ENCODE measurements at places on chromosomes 5 and 9.

DNA sequence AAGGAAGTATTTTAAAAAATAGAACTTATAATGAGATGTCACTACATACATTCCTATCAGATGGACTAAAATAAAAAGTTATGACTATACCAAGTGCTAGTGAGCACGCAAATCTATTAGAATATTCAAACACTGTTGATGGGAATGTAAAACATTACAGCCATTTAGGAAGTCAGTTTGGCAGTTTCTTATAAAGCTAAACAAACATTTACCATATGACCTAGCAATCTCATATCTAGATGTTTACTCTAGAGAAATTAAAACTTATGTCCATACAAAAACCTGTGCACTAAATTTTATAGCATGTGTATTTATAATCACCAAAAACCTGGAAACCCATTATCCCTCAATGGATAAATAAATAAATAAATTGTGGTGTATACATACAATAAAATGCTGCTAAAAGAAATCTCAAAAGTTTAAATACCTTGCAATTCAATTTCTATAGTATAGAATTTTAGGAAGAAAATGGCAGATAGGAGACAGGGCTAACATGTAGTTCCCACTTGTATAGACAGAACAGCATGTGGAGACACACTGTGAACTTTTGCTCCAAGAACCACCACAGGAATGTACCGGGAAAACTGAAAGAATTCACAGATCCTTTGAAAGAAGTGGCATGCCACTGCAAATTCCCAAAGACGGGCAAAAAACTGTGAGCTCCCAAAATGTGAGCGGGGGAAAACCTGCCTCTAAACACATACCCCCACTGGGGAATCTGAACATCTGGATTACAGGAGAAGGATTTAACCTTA, 174.6 kb upstream of the SPEF2 start:
- DNase-seq, result no peak

GRCh38 chr5:34737731-34738130, 81.6 kb downstream of the RAI14 start:
- DNase-seq, result no peak

GRCh38 chr5:92002721-92003274, 619.7 kb upstream of the ARRDC3 start:
- no peak for DNase-seq

DNA sequence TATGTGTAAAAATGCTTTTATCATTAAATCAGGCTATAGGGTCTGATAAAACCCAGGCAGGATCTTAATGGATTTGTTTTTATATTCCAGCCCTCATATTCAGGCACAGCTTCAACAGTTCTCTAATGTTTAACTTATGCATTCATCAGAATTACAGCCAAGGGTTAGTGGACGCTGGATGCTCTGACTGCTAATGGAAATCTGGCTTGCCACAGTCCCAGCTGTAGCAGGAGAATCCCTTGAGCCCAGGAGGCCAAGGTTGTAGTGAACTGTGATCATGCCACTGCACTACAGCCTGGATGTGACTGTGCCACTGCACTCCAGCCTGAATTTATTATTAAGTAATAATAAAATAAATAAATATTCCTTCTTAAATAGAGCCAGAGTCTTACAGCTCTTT, 98.0 kb downstream of the SLC25A46 start:
- DNase-seq, result no peak

DNA sequence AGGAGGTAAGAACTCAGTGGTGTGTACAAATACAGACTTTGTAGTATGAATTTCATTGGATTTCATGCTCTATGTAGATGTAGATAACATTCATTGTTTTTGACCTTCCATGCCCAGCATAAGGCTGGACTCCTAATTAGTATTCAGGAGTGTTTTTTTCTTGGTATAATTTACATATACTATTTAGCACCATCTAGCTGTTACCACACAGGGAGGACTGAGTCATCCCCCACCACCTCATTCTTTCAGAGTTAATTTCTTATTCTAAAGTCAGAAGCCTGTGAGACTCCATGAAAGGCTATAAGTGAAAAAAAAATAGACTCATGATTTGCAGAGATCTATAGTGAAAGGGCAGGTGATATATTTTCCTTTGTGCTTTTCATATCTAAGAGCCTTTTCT, 555.0 kb downstream of the PRR16 start:
- no peak for DNase-seq

DNA sequence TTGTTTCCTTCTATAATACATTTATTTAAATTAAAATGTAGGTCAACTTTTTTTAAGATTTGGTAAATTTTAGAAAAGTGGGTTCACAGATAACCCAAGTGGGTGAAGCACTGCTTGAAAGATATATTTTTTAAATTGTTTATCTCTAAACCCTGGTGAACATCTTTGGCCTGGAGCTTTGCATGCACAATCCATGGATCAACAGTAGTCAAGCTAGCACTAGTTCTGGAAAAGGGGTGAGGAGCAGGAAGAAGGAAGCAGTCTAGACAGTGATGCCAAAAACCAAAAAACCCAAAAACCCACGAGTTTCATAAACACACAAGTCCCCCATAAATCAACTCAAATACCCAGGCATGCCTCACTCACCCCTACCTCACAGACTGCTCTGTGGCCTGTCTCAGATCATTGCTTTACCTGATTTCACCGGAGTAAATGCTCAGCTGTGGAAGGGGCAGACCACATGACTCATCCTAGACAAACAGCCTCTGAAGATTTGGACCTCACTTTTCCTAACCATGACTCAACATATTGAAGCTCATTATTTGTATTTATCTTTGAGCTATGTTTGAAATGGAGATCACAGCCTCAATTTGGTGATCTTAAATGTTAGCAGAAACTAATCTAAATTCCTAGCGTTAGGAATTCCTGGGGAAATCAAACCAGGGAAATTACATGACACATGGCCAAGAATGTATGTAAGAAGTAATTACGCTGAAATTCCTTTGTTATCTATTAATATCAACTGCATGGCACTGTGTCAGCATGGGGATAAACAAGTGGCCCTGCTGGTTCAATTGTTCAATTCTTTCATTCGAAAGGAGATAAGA, 149.6 kb downstream of the ZNF608 start:
- no peak for DNase-seq

DNA sequence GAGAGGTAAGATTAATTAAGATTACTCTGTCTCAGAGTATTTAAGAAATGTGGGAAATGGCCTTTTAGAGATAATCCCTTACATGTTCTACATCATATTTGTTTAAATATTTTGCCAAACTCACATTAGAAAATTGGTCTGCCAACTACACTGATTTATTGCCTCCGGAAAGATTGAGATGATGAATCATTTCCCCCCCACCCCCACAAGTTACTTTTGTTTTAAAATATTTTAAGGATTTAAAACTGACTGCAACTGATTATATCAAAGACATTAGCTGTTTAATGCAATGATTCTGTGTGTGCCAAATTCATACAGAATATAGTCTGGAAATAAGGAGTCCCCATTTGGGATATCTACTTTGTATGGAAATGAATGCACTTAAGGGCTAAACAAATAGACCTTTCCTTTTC, 674.4 kb downstream of the PRR16 start:
- DNase-seq, result no peak

GRCh38 chr5:127205147-127205546, 85.4 kb upstream of the MEGF10 start:
- DNase-seq, result no peak
